ENCODE measurements at places on chromosomes 7 and 10. TPM values are rescaled to one million over a fixed set of nuclear protein-coding genes. Genes with fewer than 3 reads are reported as not detected.

The NKX2-3 gene
- not detected for total RNA-seq

The BICC1 gene
- 3.7 TPM for total RNA-seq

DNA sequence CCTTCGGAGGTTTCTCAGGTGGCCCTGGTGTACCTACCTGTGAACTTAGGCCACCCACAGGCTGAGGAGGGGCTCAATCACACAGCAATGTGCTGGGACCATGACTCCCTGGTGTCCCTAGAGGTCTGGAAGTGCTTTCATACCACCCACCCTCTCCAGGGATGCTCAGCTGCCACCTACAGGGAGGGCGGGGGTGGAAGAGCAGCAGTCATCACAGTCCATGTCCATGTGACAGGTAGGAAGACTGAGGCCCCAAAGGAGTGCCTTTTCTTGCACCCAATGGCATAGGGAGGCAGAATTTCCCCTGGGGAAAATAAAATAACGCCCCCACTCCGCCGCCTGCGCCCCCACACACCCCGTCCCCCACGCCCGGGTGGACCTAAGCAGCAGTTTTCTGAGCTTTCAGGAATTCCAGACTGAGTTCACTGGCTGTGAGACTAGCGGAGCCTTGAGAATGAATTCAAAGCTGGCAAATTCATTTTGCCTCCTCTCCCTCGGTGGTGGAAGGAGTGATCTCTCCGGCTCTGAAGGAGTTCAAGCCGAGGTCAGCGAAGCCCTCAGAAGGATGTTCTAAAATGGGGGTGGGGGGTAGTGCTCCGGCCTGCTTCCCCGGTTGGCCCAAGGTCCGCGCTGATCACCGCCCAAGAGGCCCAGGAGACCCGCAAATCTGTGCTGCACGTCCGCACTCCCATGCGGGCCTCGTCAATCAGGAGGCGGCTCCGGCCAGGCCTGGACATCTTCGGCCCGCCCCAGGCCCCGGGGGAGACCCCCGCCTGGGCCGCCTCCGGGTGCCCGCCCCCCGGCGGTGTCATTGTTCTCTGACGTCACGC is 2.1 kb upstream of the ZMIZ1 start:
- H3K4me1 ChIP-seq: peaks cover 28% of the 10 kb centered on the region
- peak overlapping the region; percentile 98 for H3K27ac ChIP-seq
- no peaks in the 10 kb centered on the region for H3K36me3 ChIP-seq

DNA sequence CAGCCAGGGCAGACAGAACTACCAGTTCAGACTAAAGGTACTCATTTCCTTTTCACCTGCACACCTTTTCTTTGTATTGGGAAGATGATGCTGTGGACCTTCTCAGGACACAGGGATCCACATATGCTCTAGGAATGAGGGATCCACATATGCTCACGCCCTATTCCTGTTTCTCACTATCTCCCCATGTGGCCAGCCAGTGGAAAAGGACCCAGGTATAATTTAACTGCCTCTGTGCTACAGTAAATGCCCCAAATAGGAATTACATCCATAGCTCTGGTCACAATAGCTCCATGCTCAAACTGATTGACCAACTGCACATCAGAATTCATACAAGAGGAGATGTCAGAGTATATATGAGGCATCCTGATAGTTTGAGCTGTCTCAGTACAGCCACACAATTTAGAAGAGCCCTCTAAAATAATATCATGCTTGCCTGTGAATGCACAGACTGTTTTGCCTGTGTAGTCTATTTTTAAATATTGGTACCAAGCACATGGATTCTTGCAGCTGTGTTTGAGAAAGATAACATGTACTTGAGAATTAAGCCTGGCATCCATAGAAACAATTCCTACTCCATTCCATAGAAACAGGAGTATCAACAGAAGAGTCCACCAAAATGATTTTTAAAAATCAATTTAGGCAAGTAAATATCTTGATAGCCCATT is 43.7 kb downstream of the CTTNBP2 start:
- no peaks in the 10 kb centered on the region for H3K27me3 ChIP-seq
- H3K27ac ChIP-seq: no peak overlapping the region
- DNase-seq: no peak
- peaks cover 39% of the 10 kb centered on the region for H3K4me1 ChIP-seq
- no peak overlapping the region for H3K4me3 ChIP-seq
- H3K36me3 ChIP-seq: no peaks in the 10 kb centered on the region

DNA sequence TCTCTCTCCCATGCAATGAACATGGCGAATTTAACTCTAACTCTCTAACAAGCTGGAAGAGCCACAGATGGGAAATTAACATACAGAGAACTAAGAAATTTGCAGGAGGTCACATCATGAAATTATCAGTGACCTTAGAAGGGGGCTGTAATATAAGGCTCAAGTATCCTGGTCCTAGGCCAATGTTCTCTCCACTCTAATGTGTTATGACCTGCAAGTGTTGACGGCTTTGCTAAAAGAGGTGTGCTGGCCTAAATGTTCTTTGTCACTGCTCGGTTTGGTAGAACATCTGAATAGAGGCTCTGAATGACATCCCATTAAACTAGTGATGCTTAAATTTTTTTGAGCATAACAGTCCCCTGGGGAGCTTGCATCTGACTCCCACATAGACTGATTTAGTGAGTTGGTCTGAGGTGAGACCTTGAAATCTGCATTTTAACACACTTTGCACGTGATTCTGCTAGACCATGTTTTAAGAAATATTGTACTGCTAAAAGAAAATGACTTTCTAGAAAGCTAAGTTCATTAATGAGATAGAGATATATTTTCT is 129.3 kb downstream of the GFRA1 start:
- no peaks in the 10 kb centered on the region for H3K27me3 ChIP-seq
- no peak overlapping the region for H3K4me3 ChIP-seq
- no peaks in the 10 kb centered on the region for H3K36me3 ChIP-seq

- H3K27ac ChIP-seq: no peak overlapping the region
- H3K4me3 ChIP-seq: no peak overlapping the region
- peaks cover 3% of the 10 kb centered on the region for H3K4me1 ChIP-seq
- H3K27me3 ChIP-seq: no peaks in the 10 kb centered on the region
- no peak for DNase-seq
Observed at GRCh38 chr7:8213381-8213780, 48.6 kb downstream of the ICA1 start.

DNA sequence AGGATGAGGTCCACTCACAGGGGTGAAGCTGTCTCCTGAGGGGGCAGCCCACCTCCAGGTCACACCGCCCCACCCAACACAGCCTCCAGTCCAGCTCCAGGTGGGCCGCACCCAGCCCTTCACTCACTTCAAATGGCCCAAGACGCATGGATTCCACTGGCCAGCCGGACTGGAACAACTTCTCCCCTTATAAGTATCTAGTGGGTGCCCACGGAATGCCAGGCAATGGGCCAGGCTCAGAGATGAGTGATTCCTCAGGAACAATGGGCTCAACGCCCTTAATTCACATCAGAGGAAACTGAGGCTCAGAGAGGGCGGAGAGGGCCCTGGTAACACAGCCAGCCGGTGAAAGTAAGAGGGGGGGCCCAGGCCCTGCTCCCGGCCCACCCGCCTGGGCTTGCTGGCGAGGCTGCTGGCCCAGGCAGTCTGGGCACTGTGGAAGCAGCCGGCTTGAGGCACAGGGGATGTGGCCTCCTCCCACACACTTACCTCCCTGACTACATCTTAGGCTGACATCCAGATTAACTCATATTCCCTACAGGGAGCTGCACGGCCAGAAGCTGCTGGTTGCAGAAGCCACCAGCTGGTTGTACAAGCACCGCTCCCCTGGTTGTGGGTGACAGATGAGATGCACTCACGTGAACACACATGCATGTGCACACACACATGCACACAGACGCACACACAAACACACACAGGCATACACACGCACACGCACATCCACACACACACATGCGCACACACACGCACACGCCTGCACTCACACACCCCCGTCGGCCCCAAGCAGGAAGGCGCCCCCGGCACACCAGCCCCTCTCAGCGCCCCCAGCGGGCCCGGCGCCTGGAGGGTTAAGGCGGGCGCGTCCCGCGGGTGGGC is 1.0 kb upstream of the FAM20C start:
- H3K4me3 ChIP-seq: peak overlapping the region; percentile 82
- DNase-seq: no peak
- H3K36me3 ChIP-seq: peaks cover 10% of the 10 kb centered on the region
- no peaks in the 10 kb centered on the region for H3K27me3 ChIP-seq
- peak overlapping the region; percentile 87 for H3K27ac ChIP-seq

DNA sequence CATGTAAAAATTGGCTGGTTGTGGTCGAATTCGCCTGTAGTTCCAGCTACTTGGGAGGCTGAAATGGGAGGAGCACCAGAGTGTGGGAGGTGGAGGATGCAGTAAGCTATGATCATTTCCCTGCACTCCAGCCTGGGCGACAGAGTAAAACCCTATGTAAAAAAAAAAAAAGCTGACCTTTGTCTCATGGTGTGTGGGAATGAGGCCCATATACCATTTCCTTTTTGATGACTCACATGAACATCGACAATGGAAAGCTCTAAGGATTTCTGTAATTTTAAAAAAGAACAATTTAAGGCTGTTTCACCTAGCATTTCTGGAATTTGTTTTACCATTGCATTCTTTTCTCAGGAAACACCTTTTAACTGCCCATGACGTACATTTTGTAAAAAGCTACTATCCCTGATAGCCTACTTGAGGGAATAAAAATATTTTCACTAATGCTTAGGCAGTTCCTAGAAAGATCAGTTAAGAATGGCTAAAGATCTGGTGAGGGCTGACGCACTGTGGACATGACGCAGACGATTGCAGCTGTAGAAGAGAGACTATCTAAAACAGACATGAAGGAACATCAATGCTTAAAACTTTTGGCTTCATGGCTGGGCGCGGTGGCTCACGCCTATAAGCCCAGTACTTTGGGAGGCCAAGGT is 400.6 kb upstream of the IGFBP3 start:
- H3K4me1 ChIP-seq: no peaks in the 10 kb centered on the region
- H3K27ac ChIP-seq: no peak overlapping the region
- H3K36me3 ChIP-seq: no peaks in the 10 kb centered on the region
- DNase-seq: no peak

DNA sequence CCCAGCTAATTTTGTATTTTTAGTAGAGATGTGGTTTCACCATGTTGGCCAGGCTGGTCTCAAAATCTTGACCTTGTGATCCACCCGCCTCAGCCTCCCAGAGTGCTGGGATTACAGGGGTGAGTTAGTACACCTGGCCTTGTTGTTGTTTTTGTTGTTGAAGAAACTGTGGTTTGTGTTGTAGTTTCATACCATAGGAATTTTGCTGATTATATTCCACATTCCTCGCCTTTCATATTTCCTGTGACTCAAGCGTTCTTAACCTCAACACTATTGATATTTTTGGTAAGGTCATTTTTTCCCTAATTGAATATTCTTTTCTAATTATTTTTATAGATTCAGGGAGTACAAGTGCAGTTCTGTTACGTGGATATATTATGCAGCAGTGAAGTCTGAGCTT is 16.7 kb downstream of the LIPF start:
- no peak overlapping the region for H3K27ac ChIP-seq
- no peaks in the 10 kb centered on the region for H3K4me1 ChIP-seq
- no peaks in the 10 kb centered on the region for H3K36me3 ChIP-seq
- no peak for DNase-seq

DNA sequence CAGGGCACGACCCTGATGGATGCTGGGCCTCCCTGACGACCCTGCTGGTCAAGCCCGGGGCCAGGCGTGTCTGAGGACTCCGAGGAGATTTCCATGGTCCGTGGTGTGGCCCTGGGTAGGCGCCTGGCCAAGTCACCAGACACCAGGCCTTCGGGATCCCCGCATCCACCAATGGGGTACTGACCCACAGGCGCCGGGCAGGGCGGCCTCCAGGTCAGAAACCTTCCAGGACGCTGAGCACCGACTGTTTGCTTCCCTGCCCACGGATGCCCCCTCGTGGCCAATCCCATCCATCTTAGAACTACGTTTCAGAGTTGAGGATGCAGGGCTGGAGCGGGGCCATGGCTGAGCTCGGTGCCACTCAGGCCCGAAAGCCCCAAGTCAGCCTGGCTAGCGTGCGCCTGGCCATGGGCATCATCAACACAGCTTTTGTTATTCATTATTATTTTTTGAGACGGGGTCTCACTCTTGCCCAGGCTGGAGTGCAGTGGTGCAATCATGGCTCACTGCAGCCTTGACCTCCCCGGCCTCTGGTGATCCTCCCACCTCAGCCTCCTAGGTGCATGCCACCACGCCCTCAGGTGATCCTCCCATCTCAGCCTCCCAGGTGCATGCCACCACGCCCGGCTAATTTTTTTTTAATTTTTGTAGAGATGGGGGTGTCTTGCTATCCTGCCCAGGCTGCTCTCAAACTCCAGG is 7.1 kb upstream of the AMZ1 start:
- H3K4me1 ChIP-seq: peaks cover 6% of the 10 kb centered on the region
- DNase-seq: peak; percentile 88
- no peak overlapping the region for H3K4me3 ChIP-seq
- peaks cover 30% of the 10 kb centered on the region for H3K27me3 ChIP-seq
- no peaks in the 10 kb centered on the region for H3K36me3 ChIP-seq
